ENCODE measurements at places on chromosomes 2 and 18.
A peak's percentile ranks its signal among the peaks of the same experiment; 100 is the strongest.

- no peak for DNase-seq
These were observed 719 bp downstream of the SMAD2 start for GRCh38 chr18:47929681-47930198.

DNA sequence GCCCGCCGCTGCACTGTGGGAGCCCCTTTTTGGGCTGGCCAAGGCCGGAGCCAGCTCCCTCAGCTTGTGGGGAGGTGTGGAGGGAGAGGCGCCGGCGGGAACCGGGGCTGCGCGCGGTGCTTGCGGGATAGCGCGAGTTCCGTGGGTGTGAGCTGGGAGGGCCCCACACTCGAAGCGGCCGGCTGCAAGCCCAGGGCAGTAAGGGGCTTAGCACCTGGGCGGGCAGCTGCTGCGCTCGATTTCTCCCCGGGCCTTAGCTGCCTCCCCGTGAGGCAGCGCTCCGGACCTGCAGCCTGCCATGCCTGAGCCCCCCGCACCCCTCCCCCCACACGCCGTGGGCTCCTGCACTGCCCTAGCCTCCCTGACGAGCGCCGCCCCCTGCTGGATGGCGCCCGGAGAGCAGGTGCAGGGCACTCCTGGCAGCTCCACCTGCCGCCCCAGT is 124.4 kb downstream of the CCDC178 start:
- DNase-seq = no peak

GRCh38 chr18:78514910-78515670 is 464.5 kb upstream of the SALL3 start:
- no peak for DNase-seq

DNA sequence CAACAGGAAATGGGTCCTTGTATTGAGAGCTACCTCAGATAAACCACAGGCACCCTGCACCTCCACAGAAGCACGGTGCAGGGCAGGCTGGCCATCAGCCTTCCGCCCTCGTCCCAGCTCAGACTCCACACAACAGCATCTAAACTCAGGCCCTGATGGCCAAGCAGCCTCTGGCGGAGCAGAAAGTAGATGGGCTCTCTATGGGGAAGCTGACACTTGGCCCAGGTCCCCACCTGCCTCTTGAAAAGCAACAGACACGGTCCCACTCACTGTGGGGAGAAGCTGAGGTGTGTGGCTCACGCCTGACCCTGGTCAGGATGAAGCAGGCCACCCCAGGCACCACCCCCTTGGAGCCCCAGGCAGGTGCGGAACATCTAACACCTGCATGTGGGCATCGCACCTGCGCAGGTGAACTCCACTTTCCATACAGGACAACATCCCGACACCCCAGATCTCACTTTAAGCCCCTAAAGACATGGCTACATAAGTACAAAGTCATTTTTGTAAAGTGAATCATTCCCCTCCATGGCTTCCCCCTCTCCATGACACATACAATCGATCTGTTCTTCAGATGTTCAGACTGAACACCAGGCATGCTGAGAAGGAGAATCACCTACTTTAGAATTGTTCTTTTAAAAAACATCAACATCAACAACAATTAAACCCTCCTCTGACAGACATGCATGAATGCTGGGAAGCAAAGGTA is 208.4 kb downstream of the ZBTB7C start:
- no peak for DNase-seq

GRCh38 chr2:230870544-230871360 is 6.0 kb downstream of the ITM2C start:
- no peak for DNase-seq

DNA sequence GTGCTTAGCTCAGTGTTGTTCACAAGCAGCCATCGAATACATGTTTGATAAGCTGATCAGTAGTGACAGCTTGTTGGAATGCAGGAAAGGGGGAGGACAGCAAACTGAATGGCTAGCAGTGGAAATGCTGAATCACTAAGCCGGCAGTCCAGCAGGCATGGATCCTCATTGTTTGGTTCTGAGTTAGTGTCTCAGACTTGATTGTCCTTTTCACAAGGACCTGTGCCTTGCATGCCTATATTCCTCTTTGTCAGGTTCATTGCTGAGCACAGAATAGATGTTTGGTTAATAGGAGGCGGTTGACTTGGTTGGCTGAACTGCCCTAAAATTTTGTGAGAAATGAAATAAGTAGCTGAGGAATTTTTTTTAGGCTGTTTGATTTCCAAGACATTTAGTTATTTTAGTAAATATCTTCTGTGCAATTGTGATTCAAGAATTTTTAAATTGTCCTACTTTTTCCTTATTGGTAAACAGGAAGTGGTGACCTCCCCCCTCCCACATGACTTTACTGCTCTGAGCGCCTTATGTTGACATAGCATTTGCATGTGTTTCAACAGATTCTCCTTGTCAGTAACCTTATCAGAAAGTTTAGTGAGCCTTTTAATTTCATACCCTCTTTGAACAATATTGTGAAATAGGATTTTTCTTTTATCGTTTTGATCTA is 21.4 kb upstream of the STON1 start:
- DNase-seq = peak; percentile 19

DNA sequence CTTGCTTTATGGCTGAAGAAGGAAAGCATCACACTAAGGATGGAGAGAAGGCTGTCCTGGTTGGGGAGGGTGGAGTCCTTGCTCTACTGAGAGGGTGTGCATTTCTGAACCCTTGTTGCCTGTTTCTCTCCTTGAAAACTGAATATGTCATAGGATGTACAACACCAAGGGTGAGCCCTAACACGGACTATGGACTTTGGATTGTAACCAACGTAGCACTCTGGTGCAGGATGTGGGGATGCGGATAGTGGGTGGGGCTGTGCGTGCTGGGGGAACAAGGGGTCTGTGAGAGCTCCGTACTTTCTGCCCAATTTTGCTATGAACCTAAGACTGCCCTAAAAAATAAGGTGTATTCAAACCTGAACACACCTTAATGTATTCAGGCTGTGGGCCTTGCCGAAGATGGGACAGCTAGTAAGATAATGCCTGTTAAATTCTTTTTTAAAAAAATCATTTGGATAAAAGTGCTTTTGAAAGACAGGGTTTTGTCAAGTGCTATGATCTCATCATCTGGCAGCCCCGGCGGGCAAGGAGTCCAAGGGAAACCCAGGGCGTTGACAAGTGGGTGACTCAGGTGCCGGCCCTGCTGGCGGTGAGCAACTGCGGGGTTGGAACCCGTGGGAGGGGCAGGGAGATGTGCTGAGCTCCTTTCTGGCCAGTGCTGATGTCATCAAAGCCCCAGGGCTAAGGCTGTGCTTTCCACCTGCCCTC is 54.0 kb downstream of the GATA6 start:
- no peak for DNase-seq

DNA sequence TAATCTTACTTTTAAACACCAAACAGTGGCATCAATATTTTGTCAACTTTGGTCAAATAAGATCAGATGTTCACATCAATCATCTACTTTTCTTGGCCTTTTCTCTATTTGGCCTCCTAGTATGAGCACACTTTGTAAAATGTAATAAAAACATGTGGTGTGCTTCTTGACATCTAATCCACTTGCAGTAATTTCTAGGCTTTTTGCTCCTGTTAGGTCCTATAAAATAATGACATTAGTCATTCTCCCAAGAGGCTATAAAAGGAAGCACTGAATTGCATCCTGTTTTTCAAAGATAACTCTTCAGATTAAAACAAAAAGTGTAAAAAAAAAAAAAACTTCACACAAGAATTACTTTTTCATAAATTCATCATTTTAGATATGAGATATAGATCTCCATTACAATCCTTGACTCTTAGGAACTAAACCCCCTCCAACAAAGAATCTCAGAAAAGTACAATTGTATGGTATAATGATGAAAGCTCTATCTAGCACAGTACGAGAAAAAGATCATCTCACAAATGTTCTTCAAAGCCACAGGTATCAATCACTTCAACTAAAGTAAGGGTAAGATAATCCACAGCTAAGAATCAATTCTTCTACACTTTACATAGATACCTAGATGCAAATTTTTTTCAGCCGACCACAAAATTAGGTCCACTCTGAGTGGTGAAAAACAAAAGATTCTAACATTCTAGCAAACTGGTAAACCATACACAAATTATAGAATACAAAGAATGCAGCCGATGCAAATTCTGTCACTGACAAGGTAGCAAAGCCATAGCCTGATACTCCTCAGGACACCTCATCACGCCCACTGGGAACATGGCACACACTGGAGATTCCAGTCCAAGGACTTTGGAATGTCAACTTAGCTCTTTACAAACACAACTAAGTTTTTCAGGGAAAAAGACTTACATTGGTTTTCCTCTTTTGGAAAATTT is 2.7 kb downstream of the BCL2 start:
- no peak for DNase-seq

DNA sequence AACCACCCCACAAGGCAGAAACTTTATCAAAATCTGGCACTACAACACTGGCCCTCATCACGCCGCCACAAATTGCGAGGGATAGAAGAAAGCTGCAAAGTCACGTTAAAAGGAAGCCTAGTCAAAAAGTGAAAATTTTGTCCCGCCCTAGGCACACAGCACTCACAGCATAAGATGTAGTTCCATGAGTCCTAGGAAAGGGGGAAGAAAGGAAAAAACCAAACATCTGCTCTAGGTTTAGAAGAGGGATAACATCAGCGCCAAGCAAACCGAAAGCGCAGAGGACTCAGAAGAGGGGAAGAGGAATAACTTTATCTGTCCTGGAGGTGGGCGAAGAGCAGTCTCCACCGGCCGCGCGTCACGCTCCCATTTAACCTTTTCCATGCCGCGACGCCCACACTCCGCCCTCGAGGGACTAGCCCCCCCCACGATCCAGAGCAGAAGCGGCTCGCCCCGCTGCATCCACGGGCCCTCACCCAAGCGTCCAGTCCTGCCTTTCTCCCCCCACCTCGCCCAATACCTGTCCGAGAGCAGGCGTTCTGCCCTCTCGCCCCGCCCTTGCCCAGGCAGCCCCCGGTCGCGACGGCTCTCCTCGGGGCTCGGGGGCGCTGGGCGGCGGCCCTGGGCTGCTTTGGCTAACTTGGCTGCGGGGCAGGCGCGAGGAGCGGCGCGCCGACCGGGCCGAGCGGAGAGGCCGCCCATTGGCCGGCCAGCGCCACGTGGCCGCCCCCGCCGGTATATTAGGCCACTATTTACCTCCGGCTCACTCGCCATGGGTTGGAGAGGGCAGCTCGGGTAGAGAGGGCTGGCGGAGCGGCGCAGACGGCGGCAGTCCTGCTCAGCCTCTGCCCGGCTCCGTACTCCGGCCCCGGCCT is at the start of gene HOXD1:
Gene HOXD1 (plus strand): TSS at position 770 of the 875 bp plus-strand sequence. CDS start 134 bp downstream, outside the sequence.
- peak; percentile 96 for DNase-seq

DNA sequence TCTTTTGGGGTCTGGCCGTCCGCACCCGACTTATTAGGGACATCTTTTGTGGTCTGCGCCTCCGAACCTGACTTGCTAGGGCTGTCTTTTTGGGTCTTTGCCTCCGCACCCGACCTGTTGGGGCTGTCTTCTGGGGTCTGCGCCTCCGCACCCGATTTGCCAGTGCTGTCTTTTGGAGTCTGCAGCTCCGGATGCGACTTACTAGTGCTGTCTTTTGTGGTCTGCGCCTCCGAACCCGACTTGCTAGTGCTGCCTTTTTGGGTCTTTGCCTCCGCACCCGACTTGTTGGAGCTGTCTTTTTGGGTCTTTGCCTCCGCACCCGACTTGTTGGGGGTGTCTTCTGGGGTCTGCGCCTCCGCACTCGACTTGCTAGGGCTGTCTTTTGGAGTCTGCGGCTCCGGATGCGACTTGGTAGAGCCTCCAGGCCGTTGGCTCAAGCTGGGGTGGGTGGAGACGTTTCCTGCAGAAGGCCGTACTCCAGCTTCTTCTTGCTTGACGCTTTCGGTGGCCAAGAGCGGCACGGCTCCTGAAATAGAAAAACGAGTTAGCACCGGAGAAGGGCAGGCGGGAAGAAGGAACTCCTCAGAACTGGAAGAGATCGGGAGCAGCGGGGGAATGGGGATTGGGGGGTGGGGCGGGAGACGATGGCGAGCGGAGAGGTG is 498 bp downstream of the TGOLN2 start:
- peak; percentile 31 for DNase-seq

DNA sequence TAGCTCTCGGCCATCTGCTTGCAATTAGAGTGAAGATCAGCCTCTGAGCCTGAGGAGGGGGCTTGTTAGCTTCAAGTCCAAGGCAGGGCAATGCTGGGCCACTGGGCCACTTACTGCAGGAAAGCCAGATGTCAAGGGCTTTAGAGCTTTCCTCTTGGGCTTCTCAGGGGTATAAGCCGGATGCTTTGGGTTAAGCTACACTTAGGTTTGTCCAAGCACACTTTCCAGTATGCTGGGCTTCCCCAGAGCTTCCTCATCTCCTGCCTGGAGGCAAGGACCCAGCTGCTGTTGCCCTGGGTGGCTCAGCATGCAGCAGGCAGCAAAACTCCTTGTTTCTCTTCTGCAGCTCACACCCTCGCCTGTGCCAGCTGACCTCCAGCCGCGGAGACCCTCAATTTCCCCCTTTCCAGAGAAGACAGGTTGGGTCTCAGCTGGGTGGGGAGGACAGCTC is 29.0 kb upstream of the ATOH8 start:
- DNase-seq = no peak

DNA sequence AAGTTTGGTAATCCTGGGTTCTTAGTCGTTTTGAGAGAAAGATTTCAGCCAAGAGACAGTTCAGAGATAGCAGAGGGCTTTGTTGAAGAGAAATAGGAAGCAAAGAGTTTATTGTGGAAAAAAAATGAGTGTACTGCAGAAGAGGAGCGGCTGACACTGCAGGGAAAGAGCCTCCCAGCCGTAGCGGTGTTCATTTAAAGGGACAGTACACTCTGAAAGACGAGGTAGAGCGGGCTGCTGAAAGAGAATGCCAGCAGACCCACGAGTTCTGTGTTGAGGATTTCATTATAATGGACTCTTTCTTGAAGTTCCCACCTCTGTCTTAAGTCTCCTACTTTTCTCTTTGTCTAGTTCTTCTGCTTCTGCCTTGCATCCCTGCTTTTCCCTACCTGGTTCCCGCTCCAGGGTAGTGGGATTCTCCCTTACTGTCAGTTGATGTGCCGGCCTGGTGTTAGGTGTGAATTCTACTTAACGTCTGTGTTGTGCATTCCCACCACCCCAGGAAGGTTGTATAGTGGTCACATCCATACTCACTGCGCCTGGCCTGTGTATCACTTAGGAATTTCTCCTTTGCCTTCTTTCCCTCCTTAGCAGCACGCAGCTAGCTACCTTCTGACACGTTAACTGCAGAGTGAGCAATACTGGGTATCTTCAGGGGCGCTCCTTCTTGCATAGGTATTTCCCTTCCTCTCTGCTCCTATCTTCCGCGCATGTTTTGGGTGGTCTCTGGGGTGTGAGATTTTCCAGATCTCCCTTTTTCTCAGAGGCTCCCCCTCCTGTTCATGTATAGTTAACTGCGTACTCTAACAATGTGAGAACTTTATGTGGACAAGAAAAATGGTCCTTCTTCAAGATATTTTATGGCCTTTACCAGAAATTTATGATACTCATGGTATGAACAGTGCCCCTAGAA is 164.5 kb downstream of the PTH2R start:
- no peak for DNase-seq

GRCh38 chr2:187338679-187339121 is 109.4 kb downstream of the CALCRL start:
- DNase-seq = no peak

- DNase-seq = no peak
These were observed 166.8 kb downstream of the NR4A2 start for GRCh38 chr2:156165742-156166141.

Data from HuH-7.5 (cell line).